Activated T-helper 2 cell treated with anti-CD3 and anti-CD28 coated beads, Interferon-gamma antibody, Interleukin-2, Interleukin-4, amounts not matched to agents 10 μg/mL and 5 μg/mL and 100 μg/mL, durations not matched to agents 14 hours and 24 hours and 36 hours (primary cell): ENCODE measurements at places on chromosomes 7 and 10. TPM values are rescaled to one million over a fixed set of nuclear protein-coding genes. Genes with fewer than 3 reads are reported as not detected.

- no peak for DNase-seq
Observed at GRCh38 chr10:127570036-127570435, 20.9 kb downstream of the NPS start.

DNA sequence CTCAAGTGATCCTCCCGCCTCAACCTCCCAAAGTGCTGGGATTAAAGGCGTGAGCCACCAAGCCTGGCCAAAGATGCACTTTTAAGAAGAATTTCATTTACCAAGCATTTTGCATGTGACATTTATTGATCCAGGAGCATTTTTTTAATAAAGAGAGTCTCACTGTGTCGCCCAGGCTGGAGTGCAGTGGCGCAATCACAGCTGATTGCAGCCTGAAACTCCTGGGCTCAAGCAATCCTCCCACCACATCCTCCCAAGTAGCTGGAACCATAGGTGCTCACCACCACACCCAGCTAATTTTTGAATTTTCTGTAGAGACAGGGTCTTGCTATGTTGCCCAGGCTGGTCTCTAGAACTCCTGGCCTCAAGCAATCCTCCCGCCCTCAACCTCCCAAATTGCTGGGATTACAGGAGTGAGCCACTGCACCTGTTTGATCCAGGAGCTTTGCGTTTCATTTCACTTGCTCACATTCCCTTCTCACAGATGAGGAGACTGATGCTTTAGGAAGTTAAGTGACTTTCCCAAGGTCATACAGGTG, 4.4 kb upstream of the TBL2 start:
- DNase-seq = no peak

DNA sequence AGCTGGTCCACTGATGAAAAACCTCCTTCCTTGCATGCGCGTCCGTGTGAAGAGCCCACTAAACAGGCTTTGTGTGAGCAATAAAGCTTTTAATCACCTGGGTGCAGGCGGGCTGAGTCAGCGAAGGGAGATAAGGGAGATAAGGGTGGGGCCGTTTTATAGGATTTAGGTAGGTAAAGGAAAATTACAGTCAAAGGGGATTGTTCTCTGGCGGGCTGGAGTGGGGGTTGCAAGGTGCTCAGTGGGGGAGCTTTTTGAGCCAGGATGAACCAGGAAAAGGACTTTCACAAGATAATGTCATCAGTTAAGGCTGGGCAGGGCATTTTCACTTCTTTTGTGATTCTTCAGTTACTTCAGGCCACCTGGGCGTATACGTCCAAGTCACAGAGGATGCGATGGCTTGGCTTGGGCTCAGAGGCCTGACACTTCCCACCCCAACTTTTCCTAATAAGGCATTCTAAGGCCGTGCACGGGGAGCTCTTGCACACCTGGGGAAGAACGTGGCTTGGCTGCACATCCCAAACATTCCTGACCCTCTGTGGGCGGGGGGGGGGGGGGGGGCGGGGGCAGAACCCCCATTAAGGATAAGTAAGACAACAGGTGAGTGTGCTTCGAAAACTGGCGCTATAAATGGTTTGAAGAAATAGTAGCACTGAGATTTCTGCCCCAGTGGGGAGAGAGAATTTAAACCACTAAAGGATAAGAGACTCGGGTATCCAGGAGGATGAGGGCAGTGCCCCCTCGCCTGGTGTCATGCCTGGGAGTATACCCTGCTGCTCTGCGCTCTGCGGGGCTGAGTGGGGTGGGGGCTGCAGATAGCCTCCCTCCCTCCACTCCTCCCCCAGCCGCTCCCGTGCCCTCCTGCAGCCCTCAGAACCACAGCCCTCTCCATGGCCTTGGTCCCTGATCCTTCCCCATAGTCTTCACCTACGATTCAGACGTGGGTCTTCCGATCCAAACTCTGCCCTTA, 217.6 kb downstream of the MLLT10 start:
- DNase-seq = no peak

DNA sequence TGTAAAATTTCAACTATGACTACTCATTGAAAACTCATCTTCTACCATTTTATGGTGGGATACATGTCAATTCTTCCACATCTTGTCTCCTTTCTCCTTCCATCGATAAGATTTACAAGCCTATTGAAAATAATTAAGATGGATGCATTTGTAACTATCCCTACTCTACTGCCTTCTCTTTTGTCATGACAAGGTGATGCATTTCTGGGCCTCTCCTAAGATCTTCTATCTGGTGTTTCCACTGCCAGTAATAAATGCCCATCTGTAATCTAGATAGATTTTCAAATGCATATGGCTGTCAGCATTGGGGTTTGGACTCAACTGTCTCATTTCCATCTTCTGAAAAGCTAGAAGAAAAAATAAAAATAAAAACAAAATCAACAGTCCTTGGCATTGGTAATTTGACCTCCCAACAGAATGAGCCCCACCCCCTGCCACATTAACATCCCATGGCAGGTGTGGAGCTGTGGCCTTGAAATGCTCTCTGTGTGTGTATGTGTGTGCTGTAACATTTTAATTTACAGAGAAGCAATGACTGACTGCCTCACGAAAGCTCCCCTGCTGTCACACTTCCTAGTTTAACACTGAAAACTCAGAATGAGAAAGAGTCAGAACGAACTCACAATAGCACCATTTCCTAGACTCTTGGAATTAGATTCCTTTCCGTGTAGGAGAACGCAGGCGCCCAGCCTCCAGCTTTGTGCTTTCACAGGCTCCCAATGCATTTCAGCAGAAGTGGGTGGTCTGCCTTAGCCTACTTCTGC, 74.2 kb downstream of the RHOBTB1 start:
- no peak for DNase-seq

DNA sequence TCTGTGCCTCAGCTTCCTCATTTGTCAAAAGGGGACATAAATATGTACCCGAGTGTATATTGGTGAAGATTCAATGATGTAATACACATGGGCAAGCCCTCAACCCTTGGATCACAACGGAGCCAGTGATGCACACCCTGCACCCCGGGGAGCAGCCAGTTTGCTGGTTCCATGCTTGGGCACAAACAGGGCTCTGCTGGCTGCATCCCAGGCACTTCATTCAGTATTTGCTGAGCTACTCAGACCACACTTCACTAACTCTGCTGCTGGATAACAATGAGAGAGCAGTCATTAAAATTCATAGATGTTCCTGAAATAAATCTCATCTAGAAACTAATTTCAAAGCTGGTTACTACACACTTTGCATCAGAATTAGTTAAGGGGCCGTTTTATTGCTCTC, 72.0 kb downstream of the SCRN1 start:
- no peak for DNase-seq

- no peak for DNase-seq
Observed at GRCh38 chr7:42106562-42106961, 130.4 kb downstream of the GLI3 start.

GRCh38 chr7:26444555-26444954, 152.9 kb downstream of the SNX10 start:
- no peak for DNase-seq

DNA sequence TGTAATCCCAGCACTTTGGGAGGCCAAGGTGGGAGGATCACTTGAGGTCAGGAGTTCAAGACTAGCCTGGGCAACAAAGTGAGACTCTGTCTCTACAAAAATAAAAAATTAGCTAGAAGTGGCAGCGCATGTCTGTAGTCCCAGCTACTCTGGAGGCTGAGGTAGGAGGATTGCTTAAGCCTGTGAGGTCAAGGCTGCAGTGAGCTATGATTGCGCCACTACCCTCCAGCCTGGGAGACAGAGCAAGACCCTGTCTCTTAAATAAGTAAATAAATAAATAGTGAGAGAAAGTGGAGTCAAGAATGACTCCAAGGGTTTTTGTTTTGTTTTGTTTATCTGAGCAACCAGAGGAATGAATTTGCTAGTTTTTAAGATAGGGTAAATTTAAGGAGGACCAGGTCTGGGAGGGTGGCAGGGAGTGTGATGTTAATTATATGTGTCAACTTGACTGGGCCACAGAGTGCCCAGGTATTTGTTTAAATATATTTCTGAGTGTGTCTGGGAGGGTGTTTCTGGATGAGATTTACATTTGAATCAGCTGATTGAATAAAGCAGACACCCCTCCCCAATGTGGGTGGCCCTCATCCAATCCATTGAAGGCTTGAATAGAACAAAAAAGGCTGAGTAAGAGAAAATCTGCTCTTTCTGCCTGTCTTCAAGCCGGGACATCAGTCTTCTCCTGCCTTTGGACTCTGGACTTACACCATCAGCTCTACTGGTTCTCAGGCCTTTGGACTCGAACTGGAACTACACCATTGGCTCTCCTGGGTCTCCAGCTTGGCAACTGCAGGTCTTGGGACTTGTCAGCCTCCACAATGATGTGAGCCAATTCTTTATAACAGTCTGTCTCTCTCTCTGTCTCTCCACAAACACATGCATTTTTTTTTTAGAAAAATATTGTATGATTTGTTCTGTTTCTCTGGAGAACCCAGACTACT, 23.5 kb downstream of the IMPDH1 start:
- DNase-seq = no peak

DNA sequence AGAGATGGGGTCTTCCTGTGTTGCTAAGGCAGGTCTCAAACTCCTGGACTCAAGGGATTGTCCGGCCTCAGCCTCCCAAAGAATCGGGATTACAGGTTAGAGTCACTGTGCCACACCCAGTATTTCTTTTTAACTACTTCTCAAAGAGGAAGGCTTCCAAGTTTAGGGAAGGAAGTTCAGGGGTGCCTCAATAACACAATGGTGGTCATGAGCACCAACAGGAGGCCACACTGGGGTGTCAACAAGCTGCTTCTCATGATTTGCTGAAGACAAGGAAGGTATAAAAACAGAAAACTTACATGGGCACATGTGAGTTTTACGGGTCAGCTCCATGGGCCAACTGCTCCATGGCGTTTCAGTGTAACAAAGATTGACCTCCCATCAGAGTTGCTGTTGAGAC, 160.5 kb downstream of the TNS3 start:
- DNase-seq = no peak

NPM3 gene
- total RNA-seq = 139 and 140 TPM in 2 replicates

NUTM2A gene
- total RNA-seq = 0.07 and 0.30 TPM in 2 replicates

BICC1 gene
- 0.11 and 0.21 TPM in 2 replicates for total RNA-seq

ZNF488 gene
- 1.4 and 1.7 TPM in 2 replicates for total RNA-seq

LEP gene
- total RNA-seq = not detected in 2 replicates
